ENCODE measurements at places on chromosomes 12 and 14. TPM values are rescaled to one million over a fixed set of nuclear protein-coding genes. Genes with fewer than 3 reads are reported as not detected.

DNA sequence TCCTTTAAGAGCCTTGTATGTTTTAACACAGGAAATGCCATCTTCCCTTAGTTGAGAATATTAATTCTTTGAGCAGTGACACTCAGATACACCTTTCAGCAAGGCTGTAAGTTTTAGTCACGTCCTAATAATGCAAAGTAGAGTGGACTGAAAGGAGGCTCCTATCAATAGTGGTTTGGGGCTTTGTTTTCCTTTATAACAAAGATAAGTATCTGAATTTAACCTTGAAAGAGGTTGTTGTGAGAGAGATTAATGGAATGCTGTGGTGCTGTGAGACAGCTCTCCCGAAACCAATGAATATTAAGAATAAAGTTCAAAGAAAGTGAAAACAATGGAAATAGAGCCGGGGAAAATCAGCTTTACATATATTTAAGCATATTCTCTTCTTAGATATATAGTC lies 259.6 kb downstream of the ERC1 start:
- no peak overlapping the region for H3K27ac ChIP-seq
- no peaks in the 10 kb centered on the region for H3K36me3 ChIP-seq
- H3K4me1 ChIP-seq: no peaks in the 10 kb centered on the region
- DNase-seq: no peak
- no peak overlapping the region for H3K4me3 ChIP-seq

GRCh38 chr12:4900327-4900726 lies 9.4 kb upstream of the KCNA1 start:
- no peaks in the 10 kb centered on the region for H3K36me3 ChIP-seq
- no peaks in the 10 kb centered on the region for H3K4me1 ChIP-seq
- DNase-seq: no peak
- no peak overlapping the region for H3K27ac ChIP-seq
- no peak overlapping the region for H3K4me3 ChIP-seq

Gene PUS7L
- 25.5 TPM for total RNA-seq

DNA sequence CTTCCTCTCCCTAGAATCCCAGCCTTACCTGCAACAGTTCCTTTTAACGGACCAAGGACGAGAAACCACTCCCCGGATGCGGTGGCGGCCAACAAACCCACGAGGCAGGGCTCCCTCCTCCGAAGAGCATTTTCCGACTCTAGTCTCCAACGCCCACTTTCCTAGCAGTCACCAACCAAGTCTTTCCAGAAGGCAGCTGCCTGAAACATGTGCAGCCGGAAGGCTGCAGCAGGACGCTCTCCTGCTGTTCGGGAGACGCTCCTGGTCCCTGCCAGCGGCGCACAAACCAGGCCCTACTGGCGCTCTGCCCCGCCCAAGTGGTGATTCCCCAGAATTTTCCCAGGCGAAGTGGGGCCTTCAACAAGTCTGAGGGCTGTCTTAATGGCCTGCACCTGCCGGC lies 21.1 kb upstream of the ADAM20 start:
- H3K27me3 ChIP-seq: no peaks in the 10 kb centered on the region
- H3K4me1 ChIP-seq: no peaks in the 10 kb centered on the region
- H3K27ac ChIP-seq: no peak overlapping the region
- no peak overlapping the region for H3K4me3 ChIP-seq
- no peaks in the 10 kb centered on the region for H3K36me3 ChIP-seq
- DNase-seq: no peak

GRCh38 chr12:27359578-27360340 lies 27.1 kb downstream of the BMAL2 start:
- H3K4me3 ChIP-seq: no peak overlapping the region
- H3K27ac ChIP-seq: no peak overlapping the region
- H3K36me3 ChIP-seq: no peaks in the 10 kb centered on the region
- no peaks in the 10 kb centered on the region for H3K4me1 ChIP-seq

DNA sequence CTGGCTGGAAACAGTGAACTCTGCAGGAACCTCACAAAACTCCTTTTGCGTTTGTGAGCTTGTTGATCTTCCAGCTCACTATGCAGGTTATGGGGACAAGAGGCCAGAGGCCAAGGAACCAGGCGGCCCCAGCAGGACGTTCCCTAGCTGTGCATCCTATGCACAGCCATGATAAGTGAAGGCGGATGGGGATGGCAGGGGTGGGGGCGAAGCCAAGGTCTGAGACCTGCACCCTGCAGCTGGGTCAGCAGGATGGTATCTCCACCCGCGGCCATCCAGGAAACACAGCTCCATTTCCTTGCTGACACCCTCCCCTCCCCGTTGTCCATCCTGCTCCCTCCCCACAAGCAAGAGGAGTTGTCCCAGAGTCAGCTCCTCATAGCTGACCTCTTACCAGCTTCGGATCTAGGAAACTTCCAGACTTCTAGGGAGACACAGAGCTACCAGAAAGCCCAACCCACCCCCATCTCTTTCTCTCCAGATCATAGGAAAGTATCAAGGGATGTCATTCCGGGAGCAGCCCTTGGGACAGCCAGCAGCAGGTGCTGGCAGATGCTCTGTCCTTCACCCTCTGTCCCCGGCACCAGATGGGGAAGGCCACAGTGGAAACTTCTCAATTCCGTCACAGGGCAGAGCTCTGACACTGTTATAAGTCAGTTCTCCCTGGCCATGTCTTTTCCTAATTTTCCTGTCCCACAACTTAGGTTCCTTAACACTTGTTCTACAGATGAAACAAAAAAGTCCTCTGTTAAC lies 9.4 kb downstream of the ZBTB39 start:
- peaks cover 17% of the 10 kb centered on the region for H3K4me1 ChIP-seq
- H3K27me3 ChIP-seq: no peaks in the 10 kb centered on the region
- H3K4me3 ChIP-seq: no peak overlapping the region
- no peak for DNase-seq

Gene GYS2
- 0.11 TPM for total RNA-seq

DNA sequence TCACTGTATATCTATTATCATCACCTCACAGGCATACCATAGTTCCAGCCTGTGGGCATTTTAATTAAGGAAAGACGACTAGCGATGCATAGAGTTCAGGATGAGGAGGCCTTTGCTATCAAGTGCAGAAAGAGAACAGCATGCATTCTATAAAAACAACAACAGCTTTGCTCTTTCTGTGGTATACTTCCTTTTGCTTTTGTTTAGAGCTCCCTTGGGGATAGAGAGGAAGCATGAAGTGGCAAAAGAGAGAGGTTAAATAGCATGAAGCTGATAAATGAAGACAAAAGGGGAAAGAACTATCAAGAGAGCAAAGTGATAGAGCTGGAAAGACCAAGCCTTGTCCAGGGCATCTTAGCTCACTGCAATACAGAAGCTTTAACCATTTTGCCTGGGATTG lies 23.5 kb downstream of the IFNG-AS1 start:
- peaks cover 28% of the 10 kb centered on the region for H3K4me1 ChIP-seq
- no peaks in the 10 kb centered on the region for H3K27me3 ChIP-seq
- H3K27ac ChIP-seq: no peak overlapping the region
- H3K4me3 ChIP-seq: no peak overlapping the region
- no peak for DNase-seq
- no peaks in the 10 kb centered on the region for H3K36me3 ChIP-seq

Gene AMDHD1
- 2.3 TPM for total RNA-seq

Gene TAS2R8
- total RNA-seq: not detected

- H3K4me1 ChIP-seq: no peaks in the 10 kb centered on the region
- H3K4me3 ChIP-seq: no peak overlapping the region
- no peak overlapping the region for H3K27ac ChIP-seq
- H3K36me3 ChIP-seq: no peaks in the 10 kb centered on the region
- no peaks in the 10 kb centered on the region for H3K27me3 ChIP-seq
Observed at GRCh38 chr12:70692681-70693288, 55.6 kb upstream of the PTPRB start.

DNA sequence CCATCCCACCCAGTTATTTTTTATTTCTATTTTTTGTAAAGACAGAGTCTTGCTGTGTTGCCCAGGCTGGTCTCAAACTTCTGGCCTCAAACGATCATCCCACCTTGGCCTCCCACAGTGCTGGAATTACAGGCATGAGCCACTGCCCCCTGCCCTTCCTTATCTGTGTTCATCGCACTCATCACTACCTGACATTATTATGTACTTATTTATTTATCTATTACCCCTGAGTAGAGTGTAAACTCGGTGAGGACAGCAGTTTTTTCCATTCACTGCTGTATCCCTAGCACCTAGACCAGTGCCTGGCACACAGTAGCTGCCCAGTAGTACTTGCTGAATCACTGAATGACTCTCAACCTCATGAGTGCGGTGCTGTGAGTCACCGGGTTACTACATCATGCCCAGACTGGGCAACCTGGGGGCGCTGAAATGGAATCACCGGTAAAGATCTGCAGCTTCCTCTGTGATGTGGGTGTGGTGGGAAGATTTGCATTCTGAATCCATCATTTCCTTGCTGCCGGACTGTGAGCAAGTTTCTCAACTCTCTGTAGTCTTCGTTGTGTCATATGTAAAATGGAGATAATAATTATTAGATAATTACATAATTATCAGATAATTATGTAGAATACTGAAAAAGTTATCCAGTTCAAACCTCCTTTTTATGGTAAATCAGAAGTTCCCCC lies 81.9 kb upstream of the USP44 start:
- no peak overlapping the region for H3K4me3 ChIP-seq
- DNase-seq: no peak
- H3K27me3 ChIP-seq: no peaks in the 10 kb centered on the region
- no peaks in the 10 kb centered on the region for H3K4me1 ChIP-seq
- H3K36me3 ChIP-seq: no peaks in the 10 kb centered on the region

- H3K36me3 ChIP-seq: no peaks in the 10 kb centered on the region
- no peak overlapping the region for H3K4me3 ChIP-seq
- H3K4me1 ChIP-seq: peaks cover 67% of the 10 kb centered on the region
Observed at GRCh38 chr14:50064993-50065392, 51.4 kb downstream of the VCPKMT start.

DNA sequence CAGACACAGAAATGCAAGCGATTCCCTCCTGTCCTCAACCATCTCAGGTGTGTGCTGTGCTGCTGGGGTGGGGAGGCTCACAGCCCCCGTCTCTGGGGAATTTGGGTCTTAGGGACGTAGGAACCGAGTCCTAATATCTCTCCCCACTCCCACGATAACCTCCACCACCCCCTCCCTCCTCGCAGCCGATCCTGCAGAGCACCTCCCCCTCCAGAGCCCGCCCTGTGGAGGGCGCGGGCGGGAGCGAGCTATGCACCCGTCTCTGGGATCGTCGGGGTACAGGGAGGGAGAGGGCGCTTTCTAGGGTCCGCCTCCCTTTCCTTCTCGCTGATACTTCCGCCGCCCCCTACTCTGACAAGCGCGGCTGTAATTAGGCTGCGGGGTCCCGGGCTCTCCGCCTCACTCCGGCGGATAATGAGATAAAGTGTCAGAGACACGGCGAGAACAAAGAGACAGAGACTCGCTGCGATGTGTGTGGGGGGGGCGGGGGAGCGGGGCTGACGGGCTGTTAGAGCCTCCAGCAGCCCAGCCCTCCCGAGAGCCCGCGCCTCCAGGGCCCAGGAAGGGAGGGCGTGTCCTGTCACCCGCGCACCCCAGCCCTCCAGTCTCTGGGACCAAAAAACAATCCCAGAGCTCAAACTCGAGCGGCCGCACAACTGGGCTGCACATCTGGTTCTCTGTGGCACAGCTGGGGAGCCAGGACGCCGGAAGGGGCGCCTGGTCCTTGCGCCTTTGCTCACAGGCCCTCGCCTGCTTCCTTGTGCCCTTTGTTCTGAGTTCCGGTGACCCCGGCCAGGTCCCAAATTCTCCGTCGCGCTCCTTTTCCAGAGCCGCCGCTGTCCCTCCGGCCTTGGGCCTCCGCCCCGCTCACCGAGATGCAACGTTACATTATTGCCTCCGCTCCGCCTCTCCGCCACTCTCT lies 8.7 kb downstream of the SHMT2 start:
- H3K36me3 ChIP-seq: peaks cover 11% of the 10 kb centered on the region
- no peak for DNase-seq
- peak overlapping the region; percentile 52 for H3K4me3 ChIP-seq
- H3K27ac ChIP-seq: no peak overlapping the region
- H3K27me3 ChIP-seq: peaks cover 42% of the 10 kb centered on the region
- H3K4me1 ChIP-seq: peaks cover 84% of the 10 kb centered on the region

DNA sequence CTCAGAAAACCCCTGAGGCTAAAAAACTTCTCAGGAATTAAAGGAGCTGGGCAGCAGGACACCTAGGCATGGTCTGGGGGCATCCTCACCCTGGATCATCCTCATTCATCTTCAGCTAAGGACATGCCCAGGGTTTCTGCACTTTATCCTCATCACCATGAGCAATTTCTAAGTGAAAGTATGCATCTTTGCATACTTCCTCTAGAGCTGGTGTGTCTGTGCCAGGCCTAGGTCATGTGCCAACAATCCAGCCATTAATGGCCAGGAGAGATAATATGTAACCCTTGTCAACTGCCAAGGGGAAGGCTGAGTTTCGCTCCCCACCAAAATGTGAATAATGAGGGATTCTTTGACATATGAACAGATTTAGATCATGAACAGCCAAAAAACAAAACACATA lies 160.5 kb downstream of the KITLG start:
- no peak for DNase-seq
- H3K36me3 ChIP-seq: no peaks in the 10 kb centered on the region
- H3K27me3 ChIP-seq: no peaks in the 10 kb centered on the region
- H3K4me3 ChIP-seq: no peak overlapping the region
- no peak overlapping the region for H3K27ac ChIP-seq

- no peak for DNase-seq
- H3K4me1 ChIP-seq: no peaks in the 10 kb centered on the region
- no peaks in the 10 kb centered on the region for H3K27me3 ChIP-seq
Observed at GRCh38 chr12:124413401-124413800, 118.5 kb downstream of the RFLNA start.

DNA sequence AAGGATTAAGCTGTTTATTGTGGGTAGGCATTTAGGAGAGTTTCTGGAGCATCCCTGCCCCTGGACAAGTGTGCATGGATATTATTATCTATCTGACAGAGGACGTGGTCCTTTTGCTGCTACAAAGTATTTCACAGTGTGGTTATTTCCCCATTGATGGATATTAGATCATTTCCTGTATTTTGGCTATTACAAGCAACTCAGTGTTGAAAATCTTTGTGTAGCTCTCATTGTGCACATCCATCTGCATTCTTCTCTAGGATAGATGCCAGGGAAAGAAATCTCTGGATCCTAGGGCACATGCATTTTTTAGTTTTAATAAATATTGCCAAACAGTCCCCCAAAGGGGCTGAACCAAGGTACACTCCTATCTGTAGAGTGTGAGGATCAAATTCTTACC lies 154.3 kb upstream of the SRRM4 start:
- no peak overlapping the region for H3K27ac ChIP-seq
- H3K4me3 ChIP-seq: no peak overlapping the region
- H3K4me1 ChIP-seq: no peaks in the 10 kb centered on the region
- H3K36me3 ChIP-seq: no peaks in the 10 kb centered on the region

Gene B4GALNT3
- 2.6 TPM for total RNA-seq

DNA sequence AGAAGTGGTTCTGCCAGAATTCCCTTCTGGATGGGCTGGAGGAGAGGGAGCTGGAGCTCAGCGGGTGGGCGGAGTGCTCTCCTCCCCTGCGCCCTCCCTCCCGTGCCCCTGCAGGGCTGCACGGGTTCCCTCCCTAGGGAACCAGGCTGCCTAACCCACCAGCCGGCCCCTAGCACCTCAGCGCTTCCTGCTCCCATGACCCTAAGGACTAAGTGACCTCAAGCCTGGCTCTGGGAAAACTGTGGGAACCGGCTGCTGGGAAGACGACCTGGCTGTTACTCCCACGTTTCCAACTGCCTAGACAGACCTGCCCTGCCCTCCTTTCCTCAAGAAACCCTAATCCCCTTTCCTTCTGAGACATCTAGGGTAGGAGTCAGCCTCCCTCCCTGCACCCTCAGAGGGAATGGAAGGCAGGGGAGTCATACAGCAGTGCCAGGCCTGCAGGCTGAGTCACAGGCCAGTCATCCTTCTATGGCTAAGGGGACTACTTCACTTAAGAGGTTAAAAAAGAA lies 31.5 kb downstream of the SLC6A12 start:
- H3K27ac ChIP-seq: no peak overlapping the region
- no peaks in the 10 kb centered on the region for H3K36me3 ChIP-seq
- no peak for DNase-seq
- H3K27me3 ChIP-seq: no peaks in the 10 kb centered on the region

GRCh38 chr12:33575346-33575745 lies 135.7 kb upstream of the SYT10 start:
- H3K27ac ChIP-seq: no peak overlapping the region
- H3K4me1 ChIP-seq: no peaks in the 10 kb centered on the region
- no peaks in the 10 kb centered on the region for H3K27me3 ChIP-seq
- no peaks in the 10 kb centered on the region for H3K36me3 ChIP-seq

All from CD4-positive, alpha-beta memory T cell (primary cell).